ENCODE measurements at places on chromosomes 1 and 21.

GRCh38 chr1:222791006-222791710 is 23.7 kb upstream of the DISP1 start:
- no peak for DNase-seq

DNA sequence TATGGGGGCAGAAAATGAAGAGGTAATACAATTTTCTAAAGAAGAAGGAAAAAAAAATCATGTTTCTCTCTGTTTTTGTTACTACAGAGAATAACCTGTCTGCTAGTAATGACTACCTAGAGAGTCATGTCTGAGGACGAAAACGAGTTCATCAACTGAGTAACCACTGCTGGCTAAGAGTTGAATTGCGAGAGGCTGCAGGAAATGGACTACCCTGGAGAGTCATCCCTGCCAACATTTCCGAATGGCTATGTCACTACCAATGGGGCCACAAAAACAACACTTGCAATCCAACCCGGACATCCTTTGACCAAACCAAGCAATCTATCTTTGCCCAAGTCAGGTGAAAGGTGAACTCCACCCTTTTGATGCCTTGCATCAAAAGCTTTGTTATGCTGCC is 120.6 kb downstream of the FCRL5 start:
- DNase-seq, result peak; percentile 31

DNA sequence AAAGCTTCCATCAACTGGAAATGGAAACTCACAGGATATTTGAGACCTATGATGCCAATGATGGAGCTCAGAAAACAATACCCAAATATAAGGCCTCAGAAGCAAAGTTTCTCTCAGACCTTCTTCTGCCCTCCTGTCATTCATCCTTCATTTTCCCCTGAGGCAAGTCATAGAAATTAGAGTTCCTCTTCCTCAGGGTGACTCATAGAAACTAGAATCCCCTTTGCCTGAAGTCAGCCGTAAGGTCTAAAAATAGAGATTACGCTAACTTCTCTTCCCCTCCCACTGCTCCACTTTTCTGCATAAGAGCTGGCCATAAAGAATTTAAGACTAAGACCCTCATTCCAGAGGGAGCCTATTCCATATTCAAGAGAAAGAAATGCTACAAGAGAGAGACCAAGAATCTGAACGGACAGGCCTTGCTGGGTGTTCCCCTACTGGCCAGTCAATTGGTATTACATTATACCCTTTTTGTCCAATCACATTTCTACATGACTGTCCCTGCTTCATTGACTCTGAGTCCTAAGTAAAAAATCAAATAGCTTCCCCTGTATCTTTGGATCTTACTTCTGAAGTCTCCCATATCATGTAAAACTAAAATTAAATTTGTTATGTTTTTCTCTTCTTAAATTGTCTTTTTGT is 994.9 kb downstream of the ADGRL2 start:
- peak; percentile 11 for DNase-seq

DNA sequence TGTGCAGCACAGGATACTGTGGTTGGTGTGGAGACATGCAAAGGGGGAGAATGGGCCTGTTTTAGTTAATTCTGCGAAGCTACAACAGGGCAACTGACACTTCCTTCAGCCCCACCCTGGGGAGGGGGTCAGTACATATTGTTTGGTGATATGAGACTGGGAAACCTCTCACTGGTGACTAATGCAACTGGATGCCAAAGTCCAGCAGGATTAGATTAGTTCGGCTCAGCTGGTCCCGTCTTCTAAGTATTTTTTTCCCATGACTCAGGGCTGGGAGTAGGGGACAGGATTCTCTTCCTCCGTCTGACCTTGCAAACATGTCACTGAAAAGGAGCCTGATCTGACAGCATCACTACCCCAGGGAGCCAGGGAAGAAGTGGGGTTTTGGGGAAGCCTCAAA is 43.0 kb downstream of the PLXNA2 start:
- peak; percentile 98 for DNase-seq

- DNase-seq, result no peak
Observed at GRCh38 chr1:150720703-150721102, at the start of gene HORMAD1. Gene HORMAD1 (minus strand): TSS chr1:150720895. CDS start chr1:150719505, 1,390 bp downstream.

DNA sequence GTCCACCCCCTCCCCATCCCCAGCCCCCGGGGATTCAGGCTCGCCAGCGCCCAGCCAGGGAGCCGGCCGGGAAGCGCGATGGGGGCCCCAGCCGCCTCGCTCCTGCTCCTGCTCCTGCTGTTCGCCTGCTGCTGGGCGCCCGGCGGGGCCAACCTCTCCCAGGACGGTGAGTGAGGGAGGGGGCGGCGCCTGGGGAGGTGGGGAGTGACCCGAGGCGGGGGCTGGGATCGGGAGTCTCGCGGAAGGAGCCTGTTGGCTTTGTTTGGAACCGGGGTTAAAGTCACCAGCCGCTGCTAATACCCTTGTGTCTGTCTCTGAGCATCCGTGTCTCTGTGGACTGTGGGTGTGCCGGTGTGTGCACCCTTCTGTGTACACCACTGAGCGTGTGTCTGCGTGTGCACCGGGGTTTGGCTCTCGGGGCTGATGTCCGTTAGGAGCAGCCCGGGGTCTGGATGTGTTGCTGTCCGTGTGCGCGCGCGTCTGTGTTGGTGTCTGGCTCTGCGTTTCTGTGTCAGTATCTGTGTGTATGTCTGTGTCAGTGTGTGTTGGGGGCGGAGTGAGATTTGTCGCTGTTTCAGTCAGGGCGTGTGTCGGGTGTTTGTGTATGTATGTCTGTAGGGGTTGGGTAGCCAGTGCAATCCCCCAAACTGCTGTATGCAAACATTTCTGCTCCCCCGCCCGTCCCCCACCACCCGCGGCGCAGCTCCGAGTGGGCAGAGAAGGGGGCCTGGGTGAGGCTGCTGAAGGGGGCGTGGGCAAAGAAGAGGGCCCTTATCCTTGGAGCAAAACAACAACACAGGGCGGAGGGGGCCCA is 480 bp downstream of the CADM3 start:
- no peak for DNase-seq

- DNase-seq, result no peak
Observed at GRCh38 chr1:161499099-161500039, 5.9 kb upstream of the FCGR2A start.

- no peak for DNase-seq
Observed at GRCh38 chr1:176964687-176965086, 199.8 kb downstream of the ASTN1 start.

DNA sequence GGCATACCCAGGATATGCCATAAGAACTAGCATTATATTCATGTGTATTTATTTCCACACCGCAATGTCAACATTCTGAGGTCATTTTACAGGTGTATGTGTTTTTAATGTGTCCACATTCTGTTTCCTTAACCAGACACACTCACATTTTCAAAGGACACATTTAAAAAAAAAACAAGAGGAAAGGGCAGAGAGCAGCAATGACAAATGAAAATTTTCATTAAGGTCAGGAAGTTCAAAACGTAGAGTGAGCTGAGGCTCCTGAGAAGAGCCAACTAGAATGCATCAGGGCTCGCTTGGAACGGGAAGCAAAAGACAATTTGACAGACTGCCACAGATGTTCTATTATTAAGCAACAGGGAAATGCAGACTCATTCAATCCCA is 4.8 kb upstream of the GNPAT start:
- DNase-seq, result no peak

DNA sequence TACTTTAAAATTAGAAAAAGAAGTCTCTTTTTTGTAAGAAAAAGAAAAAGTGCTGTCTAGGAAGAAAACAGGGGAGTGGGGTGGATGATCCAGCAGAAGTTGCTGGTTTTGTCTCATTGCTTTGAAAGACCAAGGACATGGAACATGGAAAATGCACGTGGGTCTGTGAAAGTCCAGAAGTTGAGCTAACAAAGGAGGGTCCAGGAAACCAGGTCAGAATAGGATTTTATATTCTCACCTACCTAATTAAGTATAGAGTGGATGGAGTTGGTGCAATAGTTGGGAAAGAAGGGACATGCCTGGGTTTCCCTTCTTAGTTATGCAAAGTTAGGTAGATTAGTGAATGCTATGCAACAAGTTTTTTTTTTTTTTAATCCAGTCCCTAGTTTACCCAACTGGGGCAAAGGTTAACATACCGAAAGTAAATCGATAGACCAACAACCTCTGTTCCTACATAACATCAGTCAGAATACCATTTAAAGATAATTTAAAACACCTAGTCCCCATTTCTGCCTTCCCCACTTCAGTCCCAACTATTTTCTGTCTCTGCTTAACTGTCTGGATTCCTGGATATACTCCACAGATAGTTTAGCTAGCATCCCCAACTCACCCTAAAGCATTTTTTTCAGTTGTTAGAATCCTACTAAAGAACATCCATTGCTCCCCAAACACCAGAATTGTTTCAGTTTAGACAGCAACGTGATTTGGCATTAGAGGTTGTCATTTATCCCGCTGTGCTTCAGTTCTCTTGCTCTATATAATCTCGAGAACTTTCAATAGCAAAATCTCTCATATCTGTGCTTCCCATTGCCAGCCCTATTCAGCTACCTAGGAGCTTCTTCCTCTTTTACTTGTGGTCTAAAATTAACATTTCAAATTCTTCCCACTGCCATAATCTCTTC is 105.7 kb upstream of the PLPPR5 start:
- no peak for DNase-seq

DNA sequence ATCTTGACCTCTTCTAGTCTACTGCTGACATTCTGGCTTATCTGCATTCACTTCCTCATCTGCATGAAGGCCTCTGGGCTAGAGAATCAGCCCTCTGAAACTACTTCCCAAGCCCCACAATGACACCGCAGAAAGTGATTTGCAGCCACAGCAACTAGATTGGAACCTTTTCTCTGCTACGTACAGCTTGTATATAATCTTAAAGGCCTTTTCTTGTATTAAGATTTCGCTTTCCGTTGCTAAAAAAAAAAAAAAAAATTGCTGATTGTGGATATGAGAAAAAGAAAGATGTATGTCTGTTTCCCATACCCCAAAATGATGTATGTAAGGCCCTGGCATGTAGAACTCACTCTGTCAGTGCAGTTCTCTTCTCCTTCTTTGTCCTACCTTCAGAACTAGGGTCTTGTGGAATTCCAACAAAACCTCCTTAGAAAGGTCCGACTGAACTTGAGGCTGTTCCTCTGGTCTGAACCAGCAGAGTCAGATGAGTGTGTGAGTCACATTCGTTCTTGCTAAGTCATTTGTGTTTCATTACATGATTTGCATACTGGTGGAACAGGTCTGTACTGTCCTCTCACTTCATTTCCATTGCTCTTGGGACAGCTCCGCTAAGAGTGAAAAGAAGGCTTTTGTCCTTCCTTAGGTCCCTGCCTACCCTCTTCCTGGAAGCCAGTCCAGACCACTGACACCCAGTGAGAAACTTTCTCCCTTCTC is 62.7 kb downstream of the PLPP3 start:
- DNase-seq, result peak; percentile 51

- peak; percentile 92 for DNase-seq
Observed at GRCh38 chr1:42936309-42937078, 22.2 kb downstream of the SLC2A1 start.

DNA sequence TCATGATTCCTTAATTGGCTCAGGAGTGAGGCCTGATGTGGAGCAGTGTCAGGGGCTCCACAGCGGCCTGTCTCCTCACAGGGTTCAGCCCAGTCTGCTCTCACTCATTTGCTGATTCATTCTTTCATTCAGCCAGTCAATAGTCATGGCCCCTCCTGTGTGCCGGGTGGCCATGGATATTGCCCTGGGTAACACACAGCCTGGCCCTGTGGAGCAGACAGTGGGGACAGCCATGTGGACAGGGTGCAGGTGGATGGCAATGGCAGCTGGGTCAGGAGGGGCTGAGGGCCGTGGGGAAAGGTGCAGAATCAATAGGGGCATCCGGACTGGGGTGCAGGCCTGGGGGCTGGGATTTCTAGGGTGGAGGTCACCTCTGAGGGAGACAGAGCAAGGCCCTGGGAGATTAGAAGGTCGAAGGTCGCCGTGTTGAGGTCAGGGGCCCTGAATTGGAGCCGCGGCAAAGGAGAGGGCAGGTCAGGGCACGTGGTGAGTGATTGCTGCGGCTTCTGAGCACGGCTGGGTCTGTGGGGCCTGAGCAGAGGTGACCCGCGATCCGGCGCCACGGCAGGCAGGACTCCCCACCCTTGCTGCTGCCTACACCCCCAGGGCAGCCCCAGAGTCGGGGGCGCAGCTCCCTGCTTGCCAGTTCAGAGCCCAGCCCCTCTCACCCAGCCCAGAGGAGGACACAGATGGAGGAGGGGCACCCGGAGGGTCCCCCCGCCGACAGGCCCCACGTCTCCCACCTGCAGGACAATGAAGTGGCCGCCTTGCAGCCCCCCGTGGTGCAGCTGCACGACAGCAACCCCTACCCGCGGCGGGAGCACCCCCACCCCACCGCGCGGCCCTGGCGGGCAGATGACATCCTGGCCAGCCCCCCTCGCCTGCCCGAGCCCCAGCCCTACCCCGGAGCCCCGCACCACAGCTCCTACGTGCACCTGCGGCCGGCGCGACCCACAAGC is 33.4 kb downstream of the SLC19A1 start:
- DNase-seq, result peak; percentile 8

DNA sequence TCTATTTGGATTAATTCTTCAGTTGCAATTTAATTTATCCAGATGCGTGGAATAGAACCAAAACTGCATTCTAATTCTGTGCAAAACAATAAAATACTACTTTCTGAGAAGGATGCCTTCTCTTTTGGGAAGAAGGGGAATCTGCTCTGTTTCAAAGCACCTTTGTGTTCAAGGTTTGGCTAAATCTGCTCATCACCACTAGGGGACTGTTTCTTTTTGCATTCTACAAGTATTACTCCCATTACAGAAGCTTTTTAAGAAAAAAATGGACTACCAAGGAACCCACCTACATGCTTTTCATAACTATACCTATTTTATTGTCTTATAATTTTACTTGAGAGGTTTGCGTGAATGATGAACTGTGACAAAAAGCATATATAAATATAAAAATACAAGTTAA is 18.2 kb downstream of the MRPS6 start:
- DNase-seq, result no peak

DNA sequence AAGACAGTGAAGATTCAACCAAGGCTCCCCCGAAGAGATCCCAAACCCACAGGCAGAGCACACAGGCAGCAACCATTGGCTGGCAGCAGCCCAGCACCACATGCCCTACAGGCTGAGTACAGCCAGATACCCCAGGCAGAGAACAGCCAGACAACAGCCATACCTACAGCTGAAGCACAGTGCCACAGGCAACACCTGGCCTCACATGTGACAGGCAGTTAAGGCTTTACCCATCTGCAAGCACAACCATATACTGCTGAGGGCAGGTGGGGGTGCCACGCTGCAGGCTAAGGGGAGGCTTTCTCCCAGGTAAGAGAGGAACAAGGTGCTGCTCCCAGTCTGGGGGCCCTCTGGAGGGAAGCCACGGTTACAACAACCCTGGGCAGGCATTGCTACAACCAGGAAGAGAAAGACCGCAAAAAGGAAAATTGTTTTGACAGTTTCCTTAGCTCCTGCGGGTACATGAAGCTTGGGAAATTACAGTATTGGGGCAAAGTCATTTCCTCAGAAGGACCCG is 12.3 kb downstream of the CHIT1 start:
- DNase-seq, result no peak

GRCh38 chr1:162389021-162389818 is 7.7 kb downstream of the C1orf226 start:
- no peak for DNase-seq
